ENCODE measurements at places on chromosomes 13 and 19.

- no peak for DNase-seq
Measured at GRCh38 chr19:56946159-56946558, 105.6 kb upstream of the PEG3 start.

- DNase-seq, result no peak
Measured at GRCh38 chr13:67036699-67037457, 193.3 kb downstream of the PCDH9 start.

- no peak for DNase-seq
Measured at GRCh38 chr19:30419568-30420180, 47.5 kb downstream of the ZNF536 start.

DNA sequence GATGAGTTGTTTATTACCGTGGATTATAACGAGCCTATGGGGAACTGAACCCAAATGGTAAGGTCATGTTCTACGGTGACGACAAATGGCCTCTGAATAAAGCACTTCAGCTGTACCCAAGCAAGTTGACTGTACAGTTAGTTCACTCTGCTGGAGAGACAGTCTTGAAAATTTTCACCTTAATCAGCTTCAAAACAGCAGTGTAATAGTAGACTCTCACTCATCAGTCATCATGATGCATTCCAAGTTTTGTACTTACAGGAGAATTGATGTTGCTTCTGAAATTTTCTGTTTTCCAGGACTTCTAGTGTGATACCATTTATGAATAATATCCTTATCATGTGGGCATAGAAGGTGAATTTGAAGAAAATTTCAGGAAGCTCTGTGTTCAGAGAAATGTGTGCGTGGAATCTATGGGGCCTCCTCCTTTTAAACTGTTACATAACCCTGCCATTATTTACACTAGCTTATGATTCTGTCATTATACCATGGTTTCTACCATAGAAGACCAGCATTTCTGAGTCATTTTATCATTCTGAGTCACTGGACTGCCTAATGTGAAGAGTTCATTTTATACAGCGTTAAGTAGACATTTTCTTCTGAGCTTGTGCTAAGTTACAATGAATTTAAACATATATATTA, 96.9 kb downstream of the WDFY2 start:
- DNase-seq, result no peak

- DNase-seq, result no peak
Measured at GRCh38 chr13:28012896-28013295, 24.4 kb upstream of the URAD start.

GRCh38 chr13:96730676-96731075, 263.6 kb downstream of the OXGR1 start:
- no peak for DNase-seq

GRCh38 chr13:96444676-96445075, 354.8 kb downstream of the HS6ST3 start:
- no peak for DNase-seq

DNA sequence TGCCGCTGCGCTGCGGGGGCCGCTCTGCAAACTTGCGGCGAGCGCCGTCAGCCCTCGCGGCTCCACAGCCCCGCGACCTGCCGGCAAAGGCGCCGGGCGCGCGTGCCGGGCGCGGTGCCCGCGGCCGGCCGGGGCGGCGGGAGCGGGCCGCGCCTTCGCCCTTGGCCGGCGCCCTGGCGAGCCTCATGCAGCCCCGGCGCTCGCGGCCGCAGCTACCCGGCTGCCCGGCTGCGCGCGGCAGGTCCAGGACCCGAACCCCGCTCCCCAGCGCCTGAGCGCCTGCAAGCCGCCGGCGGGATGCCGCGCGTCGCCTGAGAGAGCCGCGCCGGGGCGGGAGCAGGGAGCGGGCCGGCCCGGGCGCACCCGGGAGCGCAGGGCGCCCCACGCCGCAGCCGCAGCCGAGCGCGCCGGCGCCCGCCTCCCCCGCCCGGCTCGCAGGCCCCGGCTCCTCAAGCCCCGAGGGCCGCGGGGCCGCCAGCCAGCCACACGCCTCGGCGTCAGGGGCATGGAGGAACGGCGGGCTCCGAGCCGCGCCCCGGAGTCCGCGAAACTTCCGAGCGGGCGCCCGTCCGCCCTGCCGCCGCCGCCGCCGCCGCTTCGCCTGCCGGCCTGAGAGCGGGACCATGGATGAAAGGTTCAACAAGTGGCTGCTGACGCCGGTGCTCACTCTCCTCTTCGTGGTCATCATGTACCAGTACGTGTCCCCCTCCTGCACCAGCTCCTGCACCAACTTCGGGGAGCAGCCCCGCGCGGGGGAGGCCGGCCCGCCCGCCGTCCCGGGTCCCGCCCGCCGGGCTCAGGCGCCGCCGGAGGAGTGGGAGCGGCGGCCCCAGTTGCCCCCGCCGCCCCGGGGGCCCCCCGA, 564 bp downstream of the HS6ST3 start:
- DNase-seq, result no peak

GRCh38 chr13:52949742-52950141, 78.9 kb upstream of the OLFM4 start:
- no peak for DNase-seq

GRCh38 chr19:38562096-38562495, 55.7 kb downstream of the MAP4K1 start:
- DNase-seq, result no peak

DNA sequence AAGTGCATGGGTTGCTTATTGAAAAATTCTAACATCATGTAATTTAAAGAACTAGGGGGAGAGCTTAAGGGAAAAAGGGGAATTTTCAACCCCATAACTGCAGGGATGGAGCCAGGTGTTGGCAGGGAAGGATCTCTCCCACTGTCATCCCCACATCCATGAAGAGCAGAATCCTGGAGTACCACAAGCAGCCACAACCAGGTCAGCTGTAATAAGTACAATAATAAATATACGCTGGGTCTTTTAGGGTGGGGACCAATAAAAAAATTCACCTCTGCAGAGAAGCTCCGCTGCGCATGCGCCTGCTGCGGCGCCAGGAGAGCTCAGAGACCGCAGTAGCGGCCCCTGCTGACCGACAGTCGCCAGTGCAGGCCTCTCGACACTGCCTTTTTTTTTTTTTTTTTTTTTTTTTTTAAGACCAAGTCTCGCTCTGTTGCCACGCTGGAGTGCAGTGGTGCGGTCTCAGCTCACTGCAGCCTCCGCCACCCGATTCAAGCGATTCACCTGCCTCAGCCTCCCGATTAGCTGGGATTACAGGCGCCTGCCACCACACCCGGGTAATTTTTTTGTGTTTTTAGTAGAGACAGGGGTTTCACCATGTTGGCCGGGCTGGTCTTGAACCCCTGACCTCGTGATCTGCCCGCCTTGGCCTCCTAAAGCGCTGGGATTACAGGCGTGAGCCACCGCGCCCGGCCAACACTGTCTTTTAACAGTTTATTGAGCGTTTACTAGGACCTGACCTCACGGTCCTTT, 2.5 kb upstream of the EEF2 start:
- DNase-seq, result peak; percentile 89

- DNase-seq, result no peak
Measured at GRCh38 chr13:49441846-49442245, 2.0 kb downstream of the CAB39L start.

DNA sequence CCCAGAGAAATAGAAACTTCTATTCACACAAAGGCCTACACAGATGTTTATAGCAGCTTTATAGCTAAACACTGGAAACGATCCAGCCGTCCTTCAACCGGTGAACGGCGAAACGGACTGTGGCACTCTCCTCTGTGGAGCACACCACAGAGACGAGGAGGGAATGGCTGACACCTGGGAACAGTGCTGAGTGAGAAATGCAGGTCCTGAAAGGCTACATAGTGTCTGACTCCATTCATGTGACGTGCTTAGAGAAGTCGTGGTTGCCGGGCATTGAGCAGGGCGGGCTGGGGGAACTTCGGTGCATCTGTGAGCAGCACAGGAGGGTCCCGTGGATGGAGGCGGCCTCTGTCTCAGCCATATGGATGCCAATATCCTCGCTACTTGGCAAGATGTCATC, 3.1 kb upstream of the GRK1 start:
- DNase-seq, result no peak

DNA sequence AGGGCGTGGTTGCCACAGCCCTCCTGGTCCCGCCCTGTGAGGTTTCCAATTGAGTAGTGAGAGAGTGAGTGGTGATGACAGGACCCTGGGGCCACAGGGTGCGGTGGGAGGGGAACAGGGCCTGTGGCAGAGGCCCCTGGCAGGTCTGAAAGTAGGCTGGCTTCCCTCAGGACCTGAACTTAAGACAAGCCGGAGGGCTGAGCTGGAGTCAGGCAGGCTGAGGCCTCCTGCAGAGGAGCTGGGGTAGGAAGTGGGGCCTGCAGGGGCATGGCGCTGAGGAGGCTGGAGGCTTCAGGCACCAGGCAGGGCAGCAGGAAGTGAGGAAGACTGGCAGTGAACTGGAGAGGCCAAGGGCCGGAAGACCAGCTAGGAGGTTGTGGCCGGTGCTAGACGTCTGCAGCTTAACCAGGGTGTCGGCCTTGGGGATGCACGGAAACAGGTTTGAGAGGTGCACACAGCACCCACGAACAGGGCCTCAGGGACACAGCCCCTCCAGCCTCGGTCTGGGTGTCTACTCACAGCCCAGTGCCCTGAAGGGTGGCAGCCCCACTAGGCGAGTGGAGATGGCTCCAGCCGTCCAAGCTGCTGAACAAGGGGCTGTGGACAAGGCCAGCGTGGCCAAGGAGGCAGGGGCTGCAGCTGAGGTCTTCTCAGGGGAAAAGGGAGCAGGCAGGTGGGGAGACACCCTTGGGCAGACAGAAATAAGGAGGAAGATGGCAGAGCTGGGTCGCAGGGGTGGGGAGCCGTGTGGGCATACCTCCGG, 17.8 kb downstream of the POP4 start:
- peak; percentile 79 for DNase-seq

DNA sequence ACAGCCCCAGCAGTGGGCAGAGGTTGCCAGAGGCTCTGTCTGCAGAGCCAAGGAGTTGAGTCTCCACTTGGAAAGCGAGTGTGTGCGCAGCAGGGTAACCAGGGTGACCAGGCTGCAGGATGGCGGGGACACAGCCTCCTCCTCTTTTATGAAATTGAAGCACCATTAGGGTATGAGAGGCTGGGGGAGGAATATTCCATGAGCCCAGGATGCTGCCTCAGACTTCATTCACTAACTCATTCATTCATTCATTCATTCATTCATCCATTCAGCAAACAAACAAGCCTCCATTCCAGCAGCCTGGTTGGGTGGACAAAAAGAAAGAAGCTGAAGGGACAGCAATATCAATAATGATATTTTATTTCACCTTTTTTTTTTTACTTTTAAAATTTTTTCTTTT, 6.6 kb upstream of the LMTK3 start:
- DNase-seq, result no peak

- DNase-seq, result no peak
Measured at GRCh38 chr19:35313587-35313986, 15.4 kb upstream of the CD22 start.

GRCh38 chr19:23314505-23315251, 64.5 kb upstream of the ZNF724 start:
- no peak for DNase-seq

DNA sequence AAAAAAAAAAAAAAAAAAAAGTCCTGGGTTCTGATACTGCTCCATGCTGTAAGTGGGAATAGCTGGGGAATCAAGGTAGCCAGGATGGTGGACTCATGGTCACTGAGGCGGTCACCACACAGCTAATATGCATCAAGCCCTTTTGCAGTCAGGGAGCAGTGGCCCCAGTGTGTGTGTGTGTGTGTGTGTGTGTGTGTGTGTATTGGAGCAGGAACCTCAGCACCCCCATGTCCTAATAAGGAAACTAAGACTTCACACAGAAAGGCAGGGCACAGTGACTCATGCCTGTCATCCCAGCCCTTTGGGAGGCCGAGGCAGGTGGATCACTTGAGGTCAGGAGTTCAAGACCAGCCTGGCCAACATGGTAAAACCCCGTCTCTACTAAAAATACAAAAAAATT, 12.0 kb downstream of the B3GNT3 start:
- DNase-seq, result peak; percentile 52

DNA sequence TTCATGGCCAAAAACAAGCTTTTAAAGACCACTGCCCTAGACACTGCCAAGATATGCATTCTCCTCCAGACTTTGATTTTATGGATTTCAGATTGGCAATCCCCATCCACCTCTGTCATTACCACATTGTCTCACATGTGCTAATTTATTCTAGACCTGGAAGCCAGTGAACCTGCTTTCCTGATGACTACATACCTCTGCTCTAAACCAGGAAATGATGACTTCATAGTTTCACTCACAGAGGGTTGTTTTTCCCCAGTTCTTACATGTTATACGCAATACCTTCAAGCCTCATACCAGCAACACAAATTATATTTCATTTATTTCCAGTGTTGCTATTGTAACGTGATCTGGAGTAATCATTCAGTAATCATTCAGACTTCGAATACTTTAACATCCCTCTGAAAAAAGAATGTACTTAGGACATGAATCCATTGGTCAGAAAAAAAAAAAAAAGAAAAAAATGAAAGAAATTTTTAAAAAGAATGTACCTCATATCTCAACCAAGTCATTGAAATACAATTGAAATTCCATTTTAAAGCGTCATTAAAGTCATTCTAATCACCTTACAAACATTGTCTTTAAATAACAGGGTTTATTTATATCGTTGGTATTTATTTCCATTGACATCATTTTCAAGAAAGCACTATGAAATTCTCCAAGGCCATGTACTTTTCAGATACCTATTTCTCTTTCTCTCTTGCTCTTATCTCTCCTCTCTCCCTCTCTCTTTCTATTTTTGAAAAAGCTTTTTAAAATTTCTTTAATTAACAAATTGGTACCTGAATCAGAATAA, 33.4 kb upstream of the KLF5 start:
- no peak for DNase-seq

DNA sequence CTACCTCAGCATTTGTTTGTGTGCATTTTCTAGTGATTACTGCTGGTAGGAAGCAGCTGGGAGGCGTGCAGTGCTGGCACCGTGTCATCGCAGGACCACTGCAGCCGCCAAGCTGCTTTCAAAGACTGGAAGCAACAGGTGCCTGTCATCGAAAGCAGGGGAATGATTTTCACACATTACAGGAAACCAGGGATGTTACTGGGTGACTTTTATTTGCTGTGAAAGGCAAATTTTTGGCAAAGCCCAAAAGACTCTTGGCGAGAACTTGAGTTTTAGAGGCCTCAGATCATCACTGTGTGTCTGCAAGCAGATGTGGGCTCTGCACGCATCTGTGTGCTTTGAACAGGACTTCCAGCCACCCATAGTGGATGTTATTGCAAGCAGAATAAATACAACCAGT, 176.4 kb downstream of the FLT1 start:
- DNase-seq, result no peak

Measured in stimulated activated CD4-positive, alpha-beta T cell treated with anti-CD3 and anti-CD28 coated beads, Interleukin-1b, Interleukin-23, amount 100 ng/mL, for 48 hours (primary cell).